ENCODE measurements at places on chromosomes 7 and 10.
A peak's percentile ranks its signal among the peaks of the same experiment; 100 is the strongest.

- DNase-seq: no peak
These were observed 101.6 kb upstream of the FAM171A1 start for GRCh38 chr10:15472431-15473395.

DNA sequence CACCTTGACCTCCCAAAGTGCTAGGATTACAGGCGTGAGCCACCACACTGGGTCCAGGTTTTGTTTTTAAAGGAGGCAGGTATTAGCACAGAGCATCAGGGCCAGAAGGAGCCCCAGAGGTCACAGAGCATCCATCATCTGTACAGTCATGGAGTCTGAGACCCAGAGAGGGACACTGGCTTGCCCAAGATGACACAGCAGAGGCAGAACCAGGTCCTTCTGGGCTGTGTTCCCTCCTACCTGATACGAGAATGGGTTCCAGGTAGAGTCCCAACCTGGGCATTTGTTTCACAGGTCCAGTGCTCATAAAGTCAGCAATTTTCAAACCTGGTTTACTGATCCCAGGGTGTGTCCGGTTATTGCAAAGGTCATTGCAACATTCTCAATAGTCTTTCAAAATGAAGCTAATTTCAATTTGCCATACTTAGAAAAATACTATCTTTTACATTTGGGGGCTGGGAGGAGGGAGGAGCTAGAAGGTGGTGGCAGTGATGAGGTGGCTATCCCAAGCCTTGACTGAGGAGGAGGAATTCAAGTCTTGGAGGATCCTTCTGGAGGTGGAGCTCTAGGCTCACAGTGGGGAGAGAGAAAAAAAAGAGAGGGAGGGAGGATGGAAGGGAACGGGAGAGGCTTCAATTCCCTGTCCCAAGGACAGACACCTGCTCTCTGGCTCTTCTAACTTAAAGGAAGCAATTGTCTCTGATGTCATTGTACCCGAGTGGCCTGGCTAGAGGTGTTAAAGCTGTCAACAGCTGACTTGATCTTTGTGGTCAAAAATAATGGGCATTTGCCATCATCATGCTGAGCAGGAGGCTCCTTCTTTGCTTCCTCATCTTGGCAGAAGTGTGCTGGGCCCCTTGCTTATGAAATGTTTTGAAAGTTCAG, 8.1 kb downstream of the MXI1 start:
- no peak for DNase-seq

DNA sequence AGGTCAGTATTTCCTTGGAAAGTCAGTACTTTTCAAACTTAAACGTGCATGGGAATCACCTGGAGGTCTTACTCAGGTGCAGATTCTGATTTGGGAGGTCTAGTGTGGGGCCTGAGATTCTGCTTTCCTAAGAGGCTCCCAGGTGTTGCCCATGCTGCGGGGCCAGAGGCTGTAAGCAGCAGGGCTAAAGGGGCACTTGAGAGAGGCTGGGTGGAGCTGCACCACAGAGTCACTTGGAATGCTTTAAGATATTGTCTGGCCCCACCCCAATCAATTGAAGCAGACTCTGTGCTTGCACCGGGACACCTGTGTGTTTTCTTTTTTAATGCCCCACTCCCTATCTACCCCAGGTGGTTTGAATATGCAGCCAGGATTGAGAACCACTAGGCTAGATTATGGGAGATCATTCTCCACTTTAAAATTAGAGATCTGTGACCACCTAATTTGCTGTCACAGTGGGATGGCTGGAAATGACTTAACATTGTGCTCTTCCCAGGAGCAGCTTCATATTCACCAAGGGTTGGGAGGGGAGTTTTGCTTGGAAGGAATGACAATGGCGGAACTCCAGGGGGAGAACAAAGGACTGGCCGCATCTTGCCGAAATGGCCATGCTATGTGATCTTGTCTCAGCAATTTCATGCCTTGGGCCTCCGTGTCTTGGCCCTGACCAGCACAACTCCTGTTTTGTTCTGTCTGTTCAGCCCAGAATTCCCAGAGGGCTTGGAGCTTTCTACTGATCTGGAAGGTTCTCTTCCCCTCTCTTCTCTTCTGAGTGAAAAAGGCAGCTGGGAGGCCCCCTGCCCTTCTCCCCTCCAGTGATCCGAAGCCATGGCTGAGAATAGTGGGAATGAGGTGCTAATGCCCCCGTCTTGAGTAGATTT, 80.2 kb downstream of the FAM241B start:
- DNase-seq: no peak

GRCh38 chr7:116588641-116589594, 64.1 kb downstream of the CAV1 start:
- DNase-seq: peak; percentile 21

- no peak for DNase-seq
These were observed 300.5 kb upstream of the MYO3A start for GRCh38 chr10:25633542-25633941.

DNA sequence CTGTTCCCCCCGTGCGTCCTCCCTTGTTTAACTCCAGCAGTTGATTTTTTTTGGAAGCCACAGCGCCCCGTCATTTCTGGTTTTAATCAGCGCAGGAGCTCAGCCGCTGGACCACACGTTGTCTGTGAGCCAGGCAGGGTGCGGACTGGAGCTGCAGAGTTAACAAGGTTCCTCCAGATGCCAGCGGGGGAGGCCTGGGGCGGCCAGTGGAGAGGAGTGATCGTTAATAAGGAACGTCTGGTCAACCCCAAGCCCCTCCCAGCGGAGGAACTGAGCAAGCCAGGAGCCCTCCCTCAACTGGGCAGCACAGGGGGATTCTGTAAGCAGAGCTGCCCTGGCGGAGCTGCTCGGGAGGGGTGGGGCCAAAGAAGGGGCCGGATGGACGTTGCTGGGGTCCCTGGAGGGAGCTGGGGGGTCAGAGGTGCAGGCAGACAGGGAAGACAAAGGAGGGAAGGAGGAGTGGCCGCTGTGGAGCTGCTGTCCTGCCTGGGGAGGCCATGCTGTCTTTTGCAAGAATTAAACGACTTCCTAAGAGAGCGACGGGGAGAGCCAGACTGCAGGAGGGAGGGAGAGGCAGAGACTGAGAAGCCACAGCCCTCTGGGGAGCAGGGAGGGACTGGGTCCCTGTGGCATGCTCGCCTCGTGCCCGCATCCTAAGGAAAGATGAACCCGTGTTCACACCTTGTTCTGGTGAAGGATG, 537.1 kb upstream of the FOXK1 start:
- no peak for DNase-seq

DNA sequence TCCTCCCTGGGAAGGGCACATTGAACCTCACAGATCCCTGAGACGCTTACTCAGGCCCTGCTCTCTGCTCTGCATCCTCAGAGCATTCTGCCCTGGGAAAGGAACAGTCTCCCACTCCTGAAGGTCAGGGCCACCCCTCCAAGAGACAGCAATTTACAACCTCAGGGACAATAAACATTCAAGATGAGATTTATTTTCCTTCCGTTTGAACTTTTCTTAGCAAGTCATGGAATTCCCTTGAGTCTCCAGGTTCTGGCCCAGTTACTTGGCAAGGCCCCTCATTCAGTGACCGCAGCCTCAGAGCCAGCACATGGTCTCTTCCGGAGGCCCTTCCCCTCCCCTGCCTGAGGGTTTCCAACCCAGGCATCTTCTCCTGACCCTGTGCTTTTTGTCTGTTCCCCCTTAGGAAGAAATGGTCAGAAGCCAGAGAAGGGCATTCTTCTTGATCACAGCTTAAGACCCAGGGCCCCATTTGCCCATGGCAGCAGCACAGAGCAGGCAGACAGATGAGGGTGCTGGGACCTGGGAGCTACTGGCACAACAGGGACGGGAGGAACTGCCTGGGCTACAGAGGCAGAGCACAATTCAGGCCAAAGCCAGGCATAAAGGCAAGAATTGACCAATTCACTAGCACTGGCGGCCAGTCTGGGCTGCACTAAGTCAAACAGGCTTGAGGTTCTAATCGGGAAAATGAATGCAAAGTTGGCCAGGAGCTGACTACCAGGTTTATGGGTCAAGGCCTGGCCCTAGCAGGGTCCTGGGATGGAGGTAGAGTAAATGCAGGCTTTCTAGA, 56.7 kb downstream of the VSTM4 start:
- DNase-seq: no peak

DNA sequence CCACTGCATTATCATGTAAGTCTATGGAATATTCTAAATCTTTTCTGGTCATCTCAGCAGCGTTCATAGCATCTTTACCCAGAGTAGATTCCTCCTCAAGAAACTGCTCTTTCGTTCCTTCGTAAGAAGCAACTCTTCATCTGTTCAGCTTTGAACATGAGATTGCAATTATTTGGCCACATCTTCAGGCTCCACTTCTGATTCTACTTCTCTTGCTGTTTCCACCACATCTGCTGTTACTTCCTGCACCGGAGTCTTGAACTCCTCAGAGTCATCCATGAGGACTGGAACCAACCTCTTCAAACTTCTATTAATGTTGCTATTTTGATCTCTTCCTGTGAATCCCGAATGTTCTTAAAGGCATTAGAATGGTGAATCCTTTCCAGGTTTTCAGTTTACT, 12.7 kb downstream of the CHST12 start:
- DNase-seq: no peak

- no peak for DNase-seq
These were observed 4.2 kb downstream of the AHR start for GRCh38 chr7:17302575-17303142.

- DNase-seq: no peak
These were observed 99.1 kb downstream of the UNCX start for GRCh38 chr7:1331561-1332467.

- DNase-seq: no peak
These were observed 520.2 kb upstream of the GRM3 start for GRCh38 chr7:86123476-86123875.

GRCh38 chr7:99693427-99694200, 13.8 kb upstream of the CYP3A5 start:
- DNase-seq: no peak

- DNase-seq: no peak
These were observed 8.2 kb downstream of the IMMP2L start for GRCh38 chr7:111554086-111554485.

- DNase-seq: no peak
These were observed 273.1 kb downstream of the XPNPEP1 start for GRCh38 chr10:109650228-109650627.

DNA sequence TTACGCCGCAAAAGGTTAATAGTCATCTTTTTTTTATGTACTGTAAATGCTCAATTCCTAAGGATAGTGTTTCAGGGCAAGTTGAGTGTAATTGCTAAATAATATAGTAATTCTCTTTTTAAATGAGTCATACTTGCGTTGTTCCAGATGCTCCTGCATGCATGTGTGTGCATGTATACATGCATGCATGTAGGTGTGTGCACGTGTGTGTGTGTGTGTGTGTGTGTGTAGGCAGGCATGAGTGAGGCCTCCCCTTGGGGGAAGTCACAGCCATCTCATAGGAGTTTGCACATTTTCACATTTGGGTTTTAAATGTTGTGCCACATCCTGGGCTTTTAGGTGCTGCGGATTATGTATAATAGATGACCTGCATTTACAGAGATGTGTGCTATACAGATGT, 1095.8 kb downstream of the KCNMA1 start:
- no peak for DNase-seq
